ENCODE measurements at places on chromosomes 6 and 20.
A peak's percentile ranks its signal among the peaks of the same experiment; 100 is the strongest.

DNA sequence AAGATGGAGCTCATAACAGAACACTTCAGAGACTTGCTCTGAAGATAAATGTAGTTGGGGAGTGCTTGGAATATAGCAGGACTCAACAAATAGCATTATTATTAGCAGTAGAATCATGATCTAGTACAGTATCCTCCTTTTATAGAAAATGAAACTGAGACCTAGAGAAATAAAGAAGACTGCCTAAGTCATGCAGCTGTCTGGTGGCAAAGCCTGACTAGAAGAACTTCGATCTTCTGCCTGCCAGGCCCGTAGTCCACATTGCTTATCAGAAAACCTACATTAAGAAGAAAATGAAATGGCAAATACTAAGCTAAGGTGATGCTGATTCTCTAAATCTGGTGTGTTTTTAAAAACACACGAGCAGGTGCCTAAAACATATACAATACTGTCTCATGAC, 46.4 kb upstream of the DST start:
- DNase-seq, result no peak

DNA sequence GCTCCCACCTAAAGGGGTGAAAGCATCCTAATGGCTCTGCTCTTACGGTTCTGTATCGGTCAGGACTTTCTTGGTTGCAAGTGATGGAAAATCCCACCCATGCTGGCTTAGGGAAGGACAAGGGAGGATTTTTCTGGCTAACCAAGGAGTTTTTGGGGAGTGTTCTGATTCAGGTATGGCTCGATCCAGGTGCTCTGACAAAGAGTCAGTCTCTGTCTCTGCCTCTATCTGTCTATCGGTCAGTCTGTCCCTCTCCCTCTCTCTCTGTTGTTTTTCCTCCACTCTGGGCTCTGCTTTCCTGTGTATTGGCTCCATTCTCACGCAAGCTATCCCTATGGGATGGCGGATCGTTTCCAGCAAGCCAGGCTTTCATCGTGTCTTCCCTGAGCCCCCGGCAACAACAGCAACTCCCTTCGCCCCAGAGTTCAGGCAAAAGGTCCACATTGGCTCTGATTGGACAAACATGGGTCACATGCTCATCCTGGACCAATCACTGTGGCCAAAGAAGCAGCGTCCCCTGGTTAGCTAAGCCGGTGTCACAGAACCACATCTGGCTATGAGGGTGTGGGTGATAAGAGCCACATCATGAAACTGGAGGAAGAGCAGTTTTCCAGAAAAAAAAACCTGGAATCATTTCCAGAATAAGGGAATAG, 160.3 kb downstream of the BMP7 start:
- no peak for DNase-seq

DNA sequence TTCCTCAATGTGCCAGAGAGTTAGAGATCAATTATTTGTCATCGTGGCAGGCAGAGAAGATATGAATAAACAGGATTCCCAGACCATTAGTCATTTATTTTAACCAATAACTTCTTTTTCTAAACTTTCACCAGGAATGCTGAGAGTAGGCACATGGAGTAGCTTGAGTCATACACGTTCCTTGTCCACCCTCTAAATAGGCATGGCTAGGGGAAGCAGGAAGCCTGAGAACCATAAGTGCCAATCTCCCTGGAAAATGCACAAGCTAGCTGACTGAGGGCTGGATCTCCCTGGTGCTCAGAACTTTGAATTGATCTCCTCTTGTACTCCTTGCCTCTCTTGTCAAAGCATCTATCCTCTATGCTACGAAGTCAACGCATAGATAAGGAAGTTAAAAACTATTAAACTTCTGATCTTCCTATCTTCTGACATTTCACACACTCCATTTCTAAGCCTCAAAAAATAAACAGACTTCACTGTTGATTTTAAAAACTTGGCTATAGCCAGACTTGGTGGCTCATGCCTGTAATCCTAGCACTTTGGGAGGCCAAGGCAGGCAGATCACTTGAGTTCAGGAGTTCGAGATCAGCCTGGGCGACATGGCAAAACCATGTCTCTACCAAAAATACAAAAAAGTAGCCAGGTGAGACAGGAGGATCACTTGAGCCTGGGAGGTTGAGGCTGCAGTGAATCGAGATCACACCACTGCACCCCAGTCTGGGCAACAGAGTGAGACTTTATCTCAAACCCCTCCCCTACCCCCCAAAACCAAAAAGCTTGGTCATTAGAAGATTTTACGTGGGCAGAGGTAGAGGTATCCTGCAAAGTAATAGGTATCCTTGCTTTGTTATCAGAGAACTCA, 11.8 kb downstream of the ADTRP start:
- no peak for DNase-seq

GRCh38 chr6:134034478-134034877, 17.9 kb downstream of the SLC2A12 start:
- DNase-seq, result no peak

DNA sequence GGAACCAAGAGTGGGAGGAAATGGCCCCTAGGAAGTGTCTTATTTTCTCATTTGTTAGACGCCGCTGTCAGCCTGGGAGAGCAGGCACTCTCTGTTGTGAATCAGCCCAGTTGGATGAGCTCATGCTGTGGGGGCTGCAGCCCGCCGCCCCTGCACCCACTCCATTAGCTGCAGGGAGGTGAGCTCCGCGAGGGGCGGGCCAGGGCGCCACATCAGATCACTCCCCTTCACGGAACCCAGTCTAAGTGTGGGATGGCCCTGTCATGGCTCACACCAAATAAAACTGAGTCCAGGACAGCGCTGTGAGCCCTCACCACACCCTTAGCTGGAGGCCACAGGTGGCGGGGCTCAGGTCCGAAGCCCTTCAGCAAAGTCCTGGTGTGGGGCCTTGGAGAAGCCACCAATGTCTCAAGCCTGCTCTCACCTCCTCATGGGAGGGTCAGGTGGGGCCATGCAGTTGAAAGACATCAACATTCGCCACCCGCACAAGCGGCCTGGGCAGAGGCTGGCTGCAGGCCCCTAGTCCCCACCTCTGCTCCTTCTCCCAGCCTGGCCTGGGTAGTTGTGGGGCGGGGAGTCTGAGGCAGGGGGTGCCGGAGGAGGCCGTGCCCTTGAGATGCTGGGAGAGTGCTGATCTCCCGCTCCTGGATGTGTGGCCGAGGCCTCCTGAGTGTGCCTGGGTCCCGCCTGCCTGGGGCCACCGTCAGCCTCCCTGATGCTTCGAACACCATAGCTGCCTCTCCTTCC, 66.2 kb upstream of the SLCO4A1 start:
- DNase-seq, result no peak

DNA sequence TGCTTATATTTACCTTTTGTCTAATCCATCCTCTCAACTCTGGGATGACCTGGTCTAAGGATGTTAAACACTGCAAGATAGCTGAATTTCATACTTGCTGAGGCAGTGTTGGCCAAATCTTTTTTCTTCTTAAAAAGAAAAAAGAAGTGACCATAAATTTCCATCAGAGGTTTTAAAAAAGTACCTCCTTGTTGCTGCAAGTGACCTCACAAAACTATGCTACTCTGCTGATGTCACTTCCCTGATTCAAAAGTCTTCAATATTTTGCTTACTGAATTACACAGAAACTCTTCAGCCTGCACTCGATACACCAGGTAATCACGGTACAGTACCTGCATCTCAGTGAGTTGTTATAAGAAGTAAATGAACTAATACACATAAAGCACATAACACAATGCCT, 107.2 kb upstream of the PRDM1 start:
- DNase-seq, result no peak

- DNase-seq, result no peak
These were observed 627.5 kb downstream of the PRKN start for GRCh38 chr6:162100096-162100495.

DNA sequence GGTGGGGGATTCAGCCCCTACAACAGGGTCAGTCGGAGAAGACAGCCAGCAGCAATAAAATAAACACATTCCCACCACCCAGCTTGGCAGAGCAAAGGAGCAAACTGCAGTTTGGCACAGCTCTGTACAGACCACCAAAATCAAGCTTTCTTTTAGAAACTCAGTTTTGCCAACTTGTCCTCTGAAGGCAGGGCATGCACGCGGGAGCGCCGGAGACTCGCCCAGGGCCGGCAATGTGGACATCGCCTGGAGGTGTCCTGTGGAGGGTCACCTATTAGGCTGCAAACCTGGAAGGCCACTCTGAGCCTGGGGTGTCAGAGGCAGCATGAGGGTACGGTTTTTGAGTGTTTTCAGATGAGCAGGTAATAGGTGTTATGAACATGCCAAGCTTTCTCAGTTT, 34.7 kb downstream of the TMEM242 start:
- DNase-seq, result no peak

DNA sequence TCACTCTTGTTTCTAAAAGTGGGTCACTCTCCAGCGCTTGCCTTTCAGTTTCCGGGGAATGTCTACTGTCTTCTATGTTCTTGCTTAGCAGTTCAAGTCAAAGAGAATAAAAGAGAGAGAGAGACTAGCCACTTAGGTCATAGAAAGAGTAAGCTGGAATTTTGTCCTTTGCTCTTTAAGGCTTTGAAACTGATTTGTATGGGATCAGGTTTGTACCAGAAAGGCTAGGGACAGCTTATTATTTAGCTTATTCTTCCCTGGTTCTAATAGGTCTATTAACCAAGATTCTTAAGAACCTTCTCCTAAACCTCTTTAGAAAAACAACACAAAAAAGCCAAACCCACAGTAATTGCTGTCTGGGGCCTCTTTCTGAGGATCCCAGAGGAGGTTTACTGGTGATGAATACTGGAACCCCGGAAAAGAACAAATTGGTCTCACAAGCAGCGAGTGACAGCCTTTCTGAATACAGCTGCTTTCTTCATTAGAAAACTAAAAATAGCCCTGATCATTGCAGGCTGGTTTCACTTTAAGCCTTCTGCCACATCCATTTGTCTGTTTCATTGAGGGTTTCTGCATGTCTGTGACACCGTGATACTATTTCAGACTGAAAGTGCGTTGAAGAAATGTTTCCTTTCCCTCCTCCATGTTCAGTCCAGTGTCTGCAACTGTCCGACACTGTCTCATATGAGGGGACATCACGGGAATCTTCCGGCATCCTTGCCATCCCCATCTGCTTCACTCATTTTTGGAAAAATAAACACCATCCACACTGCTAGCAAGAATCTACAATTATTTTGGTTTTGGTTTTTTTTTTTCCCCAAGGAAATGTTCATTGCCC, 75.1 kb upstream of the ATXN1 start:
- peak; percentile 17 for DNase-seq

DNA sequence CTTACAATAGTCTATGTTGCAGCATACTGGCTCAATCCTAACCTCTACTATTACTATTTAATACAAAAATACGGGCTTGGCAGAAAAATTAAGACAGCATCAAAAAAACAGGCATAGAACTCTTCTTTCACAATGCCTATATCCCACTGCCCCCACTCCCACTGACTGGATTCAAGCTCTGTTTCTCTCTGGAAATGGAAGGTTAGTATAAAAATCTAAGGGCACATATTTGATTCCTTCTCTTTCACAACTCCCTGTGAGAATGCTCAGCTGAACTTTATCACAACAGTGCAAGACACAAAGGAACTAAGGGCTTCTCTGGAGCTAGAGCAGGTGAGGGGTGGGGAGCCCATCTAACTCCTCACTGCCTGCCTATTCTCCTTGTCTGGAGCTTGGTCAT, 258.4 kb upstream of the FAM83B start:
- no peak for DNase-seq

GRCh38 chr6:160428069-160428430, 79.9 kb downstream of the SLC22A3 start:
- no peak for DNase-seq

DNA sequence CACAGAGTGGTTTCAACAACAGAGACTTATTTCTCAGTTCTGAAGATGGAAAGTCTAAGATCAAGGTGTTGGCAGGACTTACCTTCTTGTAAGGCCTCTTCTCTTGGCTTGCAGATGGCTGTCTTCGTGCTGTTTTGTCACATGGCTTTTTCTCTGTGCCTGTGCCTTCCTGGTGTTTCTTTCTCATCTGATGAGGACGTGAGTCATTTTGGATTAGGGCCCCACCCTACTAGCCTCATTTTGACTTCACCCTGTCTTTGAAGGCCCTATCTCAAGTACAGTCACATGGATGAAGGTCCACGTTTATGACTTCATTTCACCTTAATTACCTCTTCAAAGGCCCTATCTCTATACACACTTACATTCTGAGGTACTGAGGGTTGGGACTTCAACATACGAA, 41.4 kb upstream of the LAMA2 start:
- no peak for DNase-seq

DNA sequence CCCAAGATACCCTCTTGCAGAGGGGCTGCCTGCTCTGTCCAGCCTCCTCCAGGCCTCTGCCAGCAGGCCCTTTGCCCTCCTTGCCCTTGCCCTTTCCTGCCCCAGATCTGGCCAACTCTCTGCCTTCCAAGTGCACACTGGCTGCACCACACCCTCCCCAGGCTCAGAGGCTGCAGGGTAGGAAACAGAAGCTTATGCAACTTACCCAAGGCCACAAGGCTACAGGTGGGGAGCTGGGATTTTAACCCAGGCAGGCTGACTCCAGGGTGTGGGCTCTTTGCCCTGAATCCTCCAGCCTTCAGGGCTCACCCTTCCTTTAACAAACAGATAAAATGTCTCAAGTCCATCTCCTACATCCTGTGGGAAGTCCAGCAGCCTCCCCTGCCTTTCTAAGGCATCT, 14.5 kb upstream of the TRAF3IP2 start:
- no peak for DNase-seq

GRCh38 chr20:11686820-11687543, 230.7 kb upstream of the BTBD3 start:
- no peak for DNase-seq

DNA sequence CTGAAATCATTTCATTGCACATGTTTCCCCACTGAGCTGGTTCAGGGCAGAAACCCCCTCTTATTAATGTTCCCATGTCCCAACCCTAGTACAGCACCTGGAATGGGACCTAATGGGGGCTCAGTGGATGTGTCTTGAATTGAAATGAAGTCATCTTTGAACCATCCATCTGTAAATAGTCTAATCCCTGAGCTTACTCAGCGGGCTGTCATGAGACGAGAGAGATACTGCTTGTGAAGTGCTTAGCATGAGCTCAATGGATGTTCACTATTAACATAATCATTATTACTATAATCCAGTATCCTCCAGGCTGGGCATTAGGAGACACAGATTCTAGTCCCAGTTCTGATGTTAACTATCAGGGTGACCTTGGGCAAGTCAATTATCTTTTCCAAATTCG, 106.6 kb upstream of the LRFN2 start:
- DNase-seq, result no peak

- no peak for DNase-seq
These were observed 39.2 kb upstream of the ZNF831 start for GRCh38 chr20:59124296-59125029.

DNA sequence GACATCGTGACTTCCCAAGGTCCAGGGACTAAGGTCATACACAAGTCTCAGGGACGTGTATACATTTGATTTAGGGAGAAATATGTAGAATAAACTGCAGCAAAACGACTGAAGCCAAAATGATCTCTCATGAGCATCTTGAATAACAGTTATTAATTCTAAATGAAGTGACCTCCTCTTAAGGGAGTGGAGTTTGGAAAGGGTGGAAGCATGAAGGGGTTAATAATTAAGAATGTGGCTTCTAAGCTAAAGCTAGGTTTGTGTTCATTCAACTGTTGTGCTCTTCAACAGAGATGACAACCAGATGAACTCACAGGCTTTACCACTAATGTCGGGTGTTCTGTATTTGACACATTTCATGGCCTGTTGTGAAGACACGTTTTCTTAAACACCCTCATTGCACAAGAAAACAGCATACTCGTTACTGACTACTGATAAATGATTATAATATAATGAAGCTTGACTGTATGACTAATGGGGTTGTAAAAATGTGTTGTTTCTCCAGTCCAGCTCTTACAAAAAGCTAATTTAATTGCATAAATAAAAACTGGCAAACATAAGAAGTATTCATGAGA, 1.5 kb downstream of the PPP1R14C start:
- no peak for DNase-seq
